ENCODE measurements at places on chromosomes 1 and 21.
A peak's percentile ranks its signal among the peaks of the same experiment; 100 is the strongest.

DNA sequence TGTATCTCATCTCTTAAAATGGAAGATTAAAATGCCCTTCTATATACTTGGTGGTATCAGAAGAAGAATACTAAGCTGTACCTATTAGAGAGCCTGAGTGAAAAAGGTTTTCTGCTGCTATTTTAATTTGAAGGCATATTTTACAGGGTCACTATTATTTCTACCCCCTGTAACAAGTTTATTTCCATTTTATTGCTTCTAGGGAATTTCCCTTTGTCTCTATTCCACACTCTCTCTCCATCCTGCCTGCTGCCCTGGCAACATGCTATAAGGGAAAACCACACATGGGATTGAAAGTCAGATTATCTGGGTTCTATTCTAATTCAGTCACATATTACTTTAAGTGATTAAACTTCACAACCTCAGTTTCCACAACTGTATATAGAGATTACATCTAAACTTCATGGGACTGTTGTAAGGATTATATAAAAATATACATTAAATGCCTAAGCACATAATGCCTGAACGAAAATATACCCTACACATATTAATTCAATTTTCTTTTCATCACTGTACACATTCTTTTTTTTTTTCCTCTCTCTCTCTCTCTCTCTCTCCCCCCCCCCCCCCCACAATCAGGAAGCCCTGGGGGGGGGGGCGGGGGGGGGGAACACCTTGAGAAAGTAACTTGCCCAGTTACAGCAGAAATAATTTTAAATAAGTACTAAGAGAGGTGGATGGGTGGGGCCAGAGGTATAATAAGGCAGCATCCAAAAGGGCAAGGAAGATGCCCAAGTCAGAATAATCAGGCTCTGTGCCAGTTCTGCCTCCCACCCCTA, 51.5 kb downstream of the LUZP1 start:
- no peak for DNase-seq

DNA sequence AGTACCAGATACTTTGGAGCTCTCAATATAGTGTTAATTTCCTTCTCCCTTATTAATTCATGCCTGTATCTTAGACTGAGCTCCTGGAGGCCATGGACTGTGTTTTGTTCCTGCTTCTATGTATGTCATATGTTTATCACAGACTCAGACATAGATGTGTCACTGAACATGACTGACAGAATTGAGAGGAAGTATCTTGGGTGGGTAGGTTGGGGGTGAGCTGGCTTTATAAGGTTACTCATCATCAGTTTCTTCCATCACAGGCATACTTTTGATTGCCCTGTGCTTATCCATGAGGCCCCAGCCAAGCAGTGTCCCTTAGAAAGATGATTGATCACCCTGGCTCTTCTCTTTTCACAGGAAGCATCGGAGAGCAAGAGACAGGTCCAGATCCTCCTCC, 5.6 kb upstream of the SH3D21 start:
- no peak for DNase-seq

DNA sequence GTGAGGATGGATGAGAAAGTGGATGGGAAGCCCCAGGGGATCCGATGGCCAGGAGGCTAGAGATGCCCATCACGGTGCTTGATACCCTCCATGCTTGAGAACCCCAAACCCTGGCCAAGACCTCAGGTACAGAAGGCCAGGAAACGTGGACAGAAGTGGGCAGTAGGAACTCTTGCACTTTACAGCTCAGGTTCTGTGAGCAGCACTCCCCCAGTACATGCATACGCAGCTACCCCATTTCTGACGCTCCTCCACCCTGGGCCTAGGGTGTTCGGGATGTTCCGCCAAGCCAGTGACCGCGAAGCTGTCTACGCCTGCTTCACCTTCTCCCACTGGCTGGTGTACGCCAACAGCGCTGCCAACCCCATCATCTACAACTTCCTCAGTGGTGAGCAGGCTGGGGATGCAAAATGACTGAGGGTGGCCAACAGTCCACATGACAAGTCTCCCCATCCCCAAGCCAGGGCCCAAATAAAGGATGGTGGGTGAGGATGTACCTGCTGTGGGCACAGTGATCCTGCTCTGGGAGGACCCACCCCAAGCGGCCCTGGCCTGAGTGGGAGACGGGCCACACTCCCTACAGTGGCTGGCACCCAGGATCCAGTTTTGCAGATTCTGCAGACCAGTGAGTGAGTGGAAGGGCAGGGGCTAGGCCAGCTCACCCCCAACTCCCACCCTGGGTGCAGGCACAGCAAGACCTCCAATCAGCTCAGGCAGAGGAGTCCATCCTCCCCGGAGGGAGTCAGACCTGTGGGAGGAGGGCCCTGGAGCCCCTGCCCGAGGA, 7.4 kb downstream of the HCRTR1 start:
- DNase-seq = no peak

DNA sequence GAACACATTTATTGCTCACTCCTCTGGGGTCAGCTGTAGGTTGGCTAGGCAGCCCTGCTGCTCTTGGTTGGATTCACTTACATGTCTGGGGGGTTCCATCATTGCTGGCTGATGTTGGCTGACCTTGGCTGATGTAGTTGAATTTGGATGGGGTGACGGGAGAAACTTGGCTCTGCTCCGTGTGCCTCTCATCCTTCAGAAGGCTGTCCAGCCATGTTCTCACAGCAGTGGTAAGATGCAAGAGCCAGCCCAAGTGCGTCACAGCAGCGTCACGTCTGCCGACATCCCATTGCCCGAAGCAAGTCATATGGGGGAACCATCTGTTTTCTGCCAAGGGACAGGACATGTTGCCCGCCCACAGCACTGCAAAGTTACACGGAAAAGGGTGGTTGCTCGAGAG, 613.5 kb downstream of the MATN1 start:
- DNase-seq = peak; percentile 57

DNA sequence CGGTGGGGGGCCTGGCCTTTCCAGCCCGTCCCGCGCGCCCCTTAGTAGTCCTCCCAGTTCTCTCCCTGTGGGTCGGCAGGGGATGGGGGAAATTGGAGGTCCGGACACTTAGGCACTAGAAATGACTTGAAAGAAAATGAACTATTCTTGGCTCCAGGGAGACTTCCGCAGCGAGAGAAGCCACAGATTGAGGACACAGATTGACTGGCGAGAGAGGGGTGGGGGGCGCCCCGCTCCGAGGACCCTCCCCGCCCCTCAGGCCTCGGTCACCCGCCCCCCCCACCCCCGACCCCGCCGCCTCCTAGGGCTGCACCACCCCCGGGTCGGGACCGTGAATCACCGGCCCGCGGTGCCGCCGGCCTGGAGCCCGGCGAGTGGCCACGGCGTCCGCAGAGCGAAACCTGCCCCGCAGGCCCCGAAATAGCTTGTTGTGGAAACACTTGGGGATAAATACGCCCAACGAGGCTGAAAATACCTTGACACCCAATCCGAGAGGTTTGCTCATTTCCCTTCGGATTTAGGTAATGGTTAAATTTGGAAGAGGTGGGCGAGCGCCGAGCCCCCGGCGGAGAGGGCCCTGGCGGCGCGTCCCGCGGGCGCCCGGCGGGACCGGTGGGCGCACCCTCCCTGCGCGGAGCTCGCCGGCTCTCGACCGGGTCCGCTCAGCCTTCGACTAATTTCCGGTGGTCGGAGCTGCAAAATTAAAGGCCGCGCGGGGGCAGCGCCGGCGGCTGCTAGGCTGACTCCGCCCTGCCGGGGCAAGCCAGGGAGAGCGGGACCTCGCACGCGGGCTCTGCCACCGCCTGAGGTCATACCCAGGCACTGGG, at the start of gene GFI1:
TSS of gene GFI1 (minus strand) at position 675 of the 827 bp plus-strand sequence. CDS start 3,438 bp downstream, outside the sequence.
- no peak for DNase-seq

- DNase-seq = no peak
Measured at GRCh38 chr1:244354810-244355278, 96.9 kb downstream of the ADSS2 start.

- no peak for DNase-seq
Measured at GRCh38 chr1:172929006-172929405, 121.7 kb downstream of the TNFSF18 start.

DNA sequence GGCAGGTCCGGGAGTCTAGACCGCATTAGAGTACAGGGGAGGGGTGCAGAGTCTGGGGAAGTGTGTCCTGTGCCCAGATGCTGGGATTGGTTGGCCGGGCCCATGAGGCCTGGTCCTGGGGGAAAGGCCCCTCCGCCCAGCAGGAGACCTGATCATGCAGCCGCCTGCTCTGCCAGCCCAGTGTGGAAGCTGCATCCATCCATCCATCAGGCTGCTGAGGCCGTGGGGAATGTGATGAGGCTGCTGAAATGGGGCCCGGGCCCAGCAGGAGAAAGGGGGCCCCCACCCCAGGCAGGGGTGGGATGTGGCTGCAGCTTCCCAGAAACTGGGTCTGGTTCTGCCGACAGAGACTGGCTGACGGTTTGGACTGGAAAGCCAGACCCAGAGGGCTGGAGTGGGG, 37.2 kb downstream of the EPHA2 start:
- no peak for DNase-seq

GRCh38 chr21:24050231-24050630, 1557.0 kb downstream of the MRPL39 start:
- DNase-seq = no peak

DNA sequence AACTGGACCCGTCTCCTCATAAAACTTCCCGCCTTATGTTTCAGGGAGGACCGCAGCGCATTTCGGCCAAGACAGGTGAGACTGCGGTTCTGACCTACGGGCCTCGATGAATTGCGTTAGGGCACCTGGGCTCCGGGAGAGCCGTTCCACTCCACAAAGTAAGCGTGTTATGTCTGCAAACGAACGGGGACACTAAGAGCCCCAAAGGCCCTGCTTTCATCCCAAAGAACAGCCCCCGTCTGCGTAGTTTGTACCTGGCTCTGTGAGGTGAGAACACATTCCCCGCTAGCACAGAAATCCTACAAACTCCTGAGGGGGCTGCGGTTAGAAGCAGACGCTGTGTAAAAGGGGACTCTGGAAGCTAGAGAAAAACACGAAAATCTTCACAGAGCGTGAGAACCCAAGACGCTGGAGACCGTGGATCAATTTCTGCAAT, 41.6 kb upstream of the PPIAL4F start:
- DNase-seq = no peak

DNA sequence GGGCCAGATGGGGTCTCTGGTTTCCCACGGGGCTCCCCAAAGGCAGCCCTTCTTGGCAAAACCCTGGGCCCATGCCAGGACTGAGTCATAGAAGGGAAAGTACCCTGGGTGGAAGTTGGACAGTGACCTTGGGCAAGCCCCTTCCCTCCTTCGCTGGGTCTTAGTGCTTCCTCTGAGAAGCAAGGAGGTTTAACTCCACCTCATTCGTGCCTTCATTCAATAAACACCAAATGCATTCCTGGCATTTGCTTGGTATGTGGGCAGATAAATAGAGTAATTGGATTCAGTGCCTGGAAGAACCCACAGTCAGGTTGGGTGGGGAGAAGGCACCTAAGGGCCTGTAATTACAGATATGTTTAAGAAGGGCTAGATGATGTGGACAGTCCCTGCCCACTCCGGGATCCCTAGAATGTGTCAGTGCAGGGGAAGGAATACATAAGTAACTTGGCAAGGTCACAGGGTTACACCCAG, 36.3 kb upstream of the CITED4 start:
- DNase-seq = peak; percentile 39

GRCh38 chr1:173477286-173478093, at the start of gene PRDX6:
Gene PRDX6, plus strand, starts transcription at chr1:173477335. Its CDS starts 63 bp downstream, at chr1:173477398.
- DNase-seq = peak; percentile 88

GRCh38 chr21:25635310-25635709, 3.7 kb upstream of the JAM2 start:
- DNase-seq = no peak

GRCh38 chr1:155013632-155014031, 11.0 kb downstream of the ZBTB7B start:
- no peak for DNase-seq

- DNase-seq = no peak
Measured at GRCh38 chr1:212944229-212944901, 6.0 kb upstream of the VASH2 start.

DNA sequence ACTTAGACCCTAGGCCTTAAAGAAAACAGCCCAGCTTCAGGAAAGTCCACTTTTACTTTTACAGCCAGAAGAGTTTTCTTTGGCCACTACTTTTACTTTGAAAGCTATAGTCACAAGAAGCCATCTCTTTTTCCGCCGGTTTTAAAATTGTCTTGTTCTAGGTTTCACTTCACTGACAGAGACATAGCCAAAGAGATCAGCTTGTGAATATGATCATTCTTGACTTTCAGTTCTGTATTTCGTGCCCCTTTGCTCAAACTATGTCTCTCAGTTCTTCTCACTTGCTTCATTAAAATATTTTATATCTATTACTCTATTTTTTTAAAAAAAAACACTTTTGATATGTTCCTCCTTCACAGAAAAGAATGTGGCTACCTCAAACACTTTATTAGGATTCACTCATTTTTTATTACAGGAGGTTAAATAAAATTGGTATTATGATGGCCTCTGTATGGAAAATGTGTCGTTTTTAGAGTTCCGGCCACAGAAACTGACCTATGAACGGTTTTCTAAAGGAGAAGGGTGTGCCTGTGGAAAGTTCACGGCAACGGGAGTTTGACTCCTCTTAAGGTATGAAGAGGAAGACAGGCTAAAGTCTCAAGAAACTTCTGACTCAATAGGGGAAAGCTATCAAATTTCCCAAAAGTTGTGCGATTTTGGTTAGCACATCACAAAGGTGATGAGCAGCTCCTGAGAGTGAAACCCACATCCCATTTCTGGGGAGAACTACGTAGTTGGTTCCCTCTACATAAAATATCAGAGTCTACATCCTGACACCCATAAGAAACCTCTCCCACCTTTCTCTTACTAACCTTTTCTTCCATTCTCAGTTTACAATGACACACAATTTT, 1.2 kb downstream of the MCOLN2 start:
- DNase-seq = no peak

- DNase-seq = no peak
Measured at GRCh38 chr1:62781841-62782543, 1.9 kb upstream of the ATG4C start.
